ENCODE measurements at places on chromosomes 11 and 22. TPM values are rescaled to one million over a fixed set of nuclear protein-coding genes. Genes with fewer than 3 reads are reported as not detected.

The IFITM1 gene
- 1.8 TPM for total RNA-seq

The DAGLA gene
- 1.0 TPM for total RNA-seq

The CYB5R2 gene
- total RNA-seq = 1.2 TPM

The SOX6 gene
- 5.2 TPM for total RNA-seq

The OR8G1 gene
- not detected for total RNA-seq

The SF3A1 gene
- 167 TPM for total RNA-seq

The INS gene
- total RNA-seq = not detected

The KREMEN1 gene
- total RNA-seq = 3.6 TPM

The MS4A4A gene
- total RNA-seq = not detected

The OR52I2 gene
- total RNA-seq = not detected

The MMP11 gene
- not detected for total RNA-seq

GRCh38 chr11:30741039-30741550, 154.9 kb upstream of the MPPED2 start:
- DNase-seq = peak; percentile 46

DNA sequence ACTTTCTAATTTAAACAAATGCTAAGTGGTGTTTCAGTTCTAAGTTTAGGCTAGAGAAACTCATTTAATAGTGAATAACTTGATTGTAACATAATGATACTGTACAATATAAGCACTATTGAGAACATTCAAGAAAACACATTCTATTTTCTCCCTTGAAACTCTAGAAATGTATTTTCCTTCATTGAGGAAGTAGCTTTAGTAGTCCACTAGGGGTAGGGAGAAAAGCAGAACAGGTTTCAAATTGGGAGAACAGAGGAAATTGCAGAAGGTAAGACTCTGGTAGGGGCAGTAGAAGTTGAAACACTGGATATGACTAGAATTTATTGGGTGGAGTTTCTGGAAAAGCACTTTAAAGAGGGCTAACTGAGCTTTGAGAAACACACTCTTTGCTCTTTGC, 31.6 kb upstream of the MPPED2 start:
- no peak for DNase-seq

GRCh38 chr11:94750319-94751217, 17.6 kb upstream of the AMOTL1 start:
- DNase-seq = peak; percentile 74

DNA sequence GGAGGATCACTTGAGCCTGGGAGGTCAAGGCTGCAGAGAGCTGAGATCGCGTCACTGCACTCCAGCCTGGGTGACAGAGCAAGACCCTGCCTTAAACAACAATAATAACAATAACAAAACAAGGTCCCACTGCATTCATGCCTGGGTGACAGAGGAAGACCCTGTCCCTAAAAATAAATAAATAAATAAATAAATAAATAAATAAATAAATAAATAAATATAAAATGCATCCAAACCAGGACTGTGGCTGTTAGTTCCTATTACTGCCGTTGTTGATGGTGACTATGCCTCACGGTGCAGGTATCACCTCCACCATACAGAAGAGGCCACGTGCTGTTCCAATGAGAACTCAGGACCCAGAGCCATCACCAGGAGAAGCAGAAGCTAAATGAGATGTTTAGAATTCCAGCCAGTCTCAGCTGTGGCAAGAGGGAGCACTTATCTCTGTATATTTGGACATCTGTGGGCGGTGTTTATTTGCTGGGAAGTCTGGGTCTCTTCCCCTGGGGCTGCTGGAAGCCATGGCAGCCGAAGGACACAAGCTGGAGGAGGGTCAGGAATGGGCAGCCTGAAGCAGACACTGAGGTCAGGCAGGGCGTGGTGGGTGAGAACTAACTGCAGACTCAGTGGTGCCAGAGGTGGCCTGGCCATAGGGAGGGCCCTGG, 21.6 kb downstream of the C11orf86 start:
- no peak for DNase-seq

DNA sequence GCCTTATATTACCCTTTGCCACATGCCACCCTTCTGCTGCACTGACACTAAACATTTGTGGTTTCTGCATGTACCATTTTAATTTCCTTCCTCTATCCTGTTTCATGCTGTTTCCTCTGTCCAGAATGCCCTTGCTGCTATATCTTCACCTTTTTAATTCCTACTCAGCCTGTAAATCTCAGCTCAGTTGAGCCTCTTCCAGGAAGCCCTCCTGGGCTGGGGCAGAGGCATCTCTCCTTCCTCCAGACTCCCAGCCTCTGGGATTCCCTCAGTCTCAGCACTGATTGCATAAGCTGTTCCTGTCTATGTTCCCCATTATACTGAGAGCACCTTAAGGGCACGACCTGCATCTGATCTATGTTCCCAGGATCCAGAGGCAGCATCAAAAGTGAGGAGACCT, 98.7 kb downstream of the RNF169 start:
- DNase-seq = no peak

DNA sequence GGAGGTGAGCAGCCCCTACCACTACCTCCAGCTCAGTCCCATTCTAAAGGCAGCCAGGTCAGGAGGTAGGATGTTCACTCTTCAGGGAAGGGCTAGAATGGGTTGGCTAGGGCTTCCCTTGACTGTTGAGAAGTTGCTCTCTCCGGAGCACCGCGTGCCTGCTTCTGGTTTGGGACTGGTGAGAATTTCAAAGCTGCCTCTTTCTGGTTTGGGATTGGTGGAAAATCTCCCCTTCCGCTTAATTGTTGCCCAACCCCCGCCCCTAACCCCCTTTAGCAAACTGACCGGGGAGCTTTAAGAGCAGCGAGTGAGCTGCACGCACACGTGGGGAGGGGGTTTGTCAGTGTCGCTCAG, 686 bp downstream of the USP2 start:
- DNase-seq = no peak

- DNase-seq = peak; percentile 32
These were observed at the start of gene PGGHG for GRCh38 chr11:288478-289397. Gene PGGHG, plus strand, starts transcription at chr11:289126. Its CDS starts 691 bp downstream, at chr11:289817.

GRCh38 chr22:36360011-36360410, 27.8 kb downstream of the MYH9 start:
- DNase-seq = no peak

- peak; percentile 64 for DNase-seq
These were observed 2.2 kb downstream of the RFPL2 start for GRCh38 chr22:32202539-32203180.

DNA sequence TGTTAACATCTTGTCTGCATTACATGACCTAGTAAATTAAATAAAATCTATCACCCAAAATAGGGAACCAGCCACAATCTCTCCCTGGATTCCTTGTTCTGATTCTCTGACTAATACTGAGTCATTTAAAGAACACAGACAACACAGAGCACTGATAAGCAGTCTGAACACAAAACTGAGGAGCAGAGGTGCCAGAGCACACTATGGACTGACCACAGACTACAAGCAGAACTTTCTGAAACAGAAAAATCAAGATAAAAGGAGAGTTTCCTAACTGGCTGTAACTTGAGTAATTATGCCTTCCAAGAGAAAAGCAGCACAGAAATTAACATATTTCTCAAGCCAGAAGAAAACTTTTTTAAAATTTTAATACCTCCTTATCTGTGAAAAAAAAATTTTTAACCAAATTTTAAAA, 128.8 kb downstream of the SGSM3 start:
- peak; percentile 90 for DNase-seq

DNA sequence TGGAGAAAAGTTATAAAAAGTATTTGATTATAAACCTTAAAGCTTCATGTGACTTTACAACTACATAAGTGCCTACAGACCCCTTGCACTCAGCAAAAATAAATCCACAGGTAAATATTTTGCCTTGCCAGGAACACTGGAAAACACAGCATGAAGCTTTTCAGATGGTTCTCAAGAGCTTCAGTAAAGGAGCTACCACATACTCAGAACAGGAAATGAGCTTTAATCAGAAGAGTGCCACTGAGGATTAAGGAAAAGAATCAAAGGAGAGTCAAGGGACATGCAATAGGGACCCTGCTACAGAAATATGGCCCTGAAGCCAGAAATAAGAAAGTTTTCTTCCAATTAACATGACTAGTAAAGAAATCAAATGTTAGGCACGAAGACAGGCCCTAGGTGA, 1.2 kb downstream of the CASP1 start:
- no peak for DNase-seq

DNA sequence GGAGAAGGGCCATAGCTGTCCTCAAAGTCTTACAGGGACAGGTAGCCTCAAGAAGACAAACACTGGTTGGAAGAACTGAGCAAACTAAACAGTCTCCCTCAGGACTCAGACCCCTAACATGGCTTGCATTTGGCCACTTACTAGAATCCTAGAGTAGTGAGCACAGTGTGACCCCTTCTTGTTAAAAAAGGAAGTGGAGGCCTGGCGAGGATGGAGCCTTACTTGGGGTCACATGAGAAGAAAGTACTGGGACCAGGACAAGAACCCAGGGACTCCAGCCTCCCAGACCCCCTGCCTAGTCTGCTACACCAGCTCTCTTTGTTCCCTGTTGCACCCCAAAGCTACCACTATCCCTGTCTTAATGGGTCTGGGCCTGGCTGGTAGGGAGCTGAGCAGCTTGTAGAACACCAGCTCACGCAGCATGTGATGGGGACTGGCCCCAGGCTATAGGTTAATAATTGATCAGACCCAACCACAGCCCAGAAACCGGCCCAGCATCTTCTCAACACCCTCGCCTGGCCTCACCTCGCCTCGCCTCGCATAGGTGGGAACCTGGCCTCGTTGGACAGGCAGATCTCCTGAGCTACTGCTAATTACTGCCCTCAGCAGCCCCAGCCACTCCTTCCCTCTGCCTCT, 17.6 kb downstream of the DGAT2 start:
- DNase-seq = no peak

- DNase-seq = no peak
These were observed 88.8 kb downstream of the ABTB2 start for GRCh38 chr11:34268906-34269430.

DNA sequence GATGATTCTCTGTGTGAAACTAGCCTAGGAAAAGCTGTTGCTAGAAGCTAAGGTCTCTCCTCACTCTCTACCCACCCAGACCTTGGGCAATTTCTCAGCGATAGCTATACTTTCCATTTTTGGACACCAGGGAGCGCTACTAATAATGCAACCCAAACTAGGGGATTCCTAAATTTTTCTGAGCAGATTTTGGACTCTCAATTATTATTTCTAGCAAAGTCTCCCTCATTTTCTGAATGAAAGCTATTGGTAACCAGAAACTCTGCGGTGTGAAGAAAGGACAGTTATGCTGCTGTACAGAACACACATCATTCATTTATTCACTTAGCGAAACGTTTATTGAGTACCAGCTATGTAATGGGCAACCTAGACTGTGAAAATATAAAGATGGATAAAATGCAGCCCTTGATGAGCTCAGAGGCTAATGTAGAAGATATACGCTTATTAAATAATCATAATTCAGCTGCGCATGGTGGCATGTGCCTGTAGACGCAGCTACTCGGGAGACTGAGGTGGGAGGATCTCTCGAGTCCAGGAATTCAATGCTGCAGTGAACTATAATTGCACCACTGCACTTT, 6.1 kb upstream of the STIM1 start:
- peak; percentile 66 for DNase-seq

DNA sequence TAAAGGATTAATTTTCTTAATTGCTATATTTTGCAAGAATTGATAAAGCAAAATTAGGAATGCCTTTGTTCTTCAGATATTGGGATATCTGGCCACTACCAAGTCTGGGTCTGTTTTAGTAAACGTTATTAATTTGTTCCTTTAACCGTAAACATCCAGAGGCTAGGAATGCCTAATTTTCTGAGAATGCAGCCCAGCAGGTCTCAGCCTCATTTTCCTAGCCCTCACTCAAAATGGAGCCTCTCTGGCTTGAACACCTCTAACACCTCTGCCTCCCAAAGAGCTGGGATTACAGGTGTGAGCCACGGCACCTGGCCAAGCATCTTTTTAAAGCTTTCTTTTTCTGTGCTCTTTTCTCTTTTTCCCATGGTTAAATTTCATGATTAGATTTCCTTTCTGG, 18.4 kb downstream of the TMEM135 start:
- DNase-seq = no peak

- DNase-seq = no peak
These were observed 3.8 kb downstream of the MOB2 start for GRCh38 chr11:1482581-1483444.

Measured in MCF 10A (cell line).